Renal pelvis (tissue), 12 donors: ENCODE measurements at places on chromosomes 3 and 15. TPM values are rescaled to one million over a fixed set of nuclear protein-coding genes. Genes with fewer than 3 reads are reported as not detected.

DNA sequence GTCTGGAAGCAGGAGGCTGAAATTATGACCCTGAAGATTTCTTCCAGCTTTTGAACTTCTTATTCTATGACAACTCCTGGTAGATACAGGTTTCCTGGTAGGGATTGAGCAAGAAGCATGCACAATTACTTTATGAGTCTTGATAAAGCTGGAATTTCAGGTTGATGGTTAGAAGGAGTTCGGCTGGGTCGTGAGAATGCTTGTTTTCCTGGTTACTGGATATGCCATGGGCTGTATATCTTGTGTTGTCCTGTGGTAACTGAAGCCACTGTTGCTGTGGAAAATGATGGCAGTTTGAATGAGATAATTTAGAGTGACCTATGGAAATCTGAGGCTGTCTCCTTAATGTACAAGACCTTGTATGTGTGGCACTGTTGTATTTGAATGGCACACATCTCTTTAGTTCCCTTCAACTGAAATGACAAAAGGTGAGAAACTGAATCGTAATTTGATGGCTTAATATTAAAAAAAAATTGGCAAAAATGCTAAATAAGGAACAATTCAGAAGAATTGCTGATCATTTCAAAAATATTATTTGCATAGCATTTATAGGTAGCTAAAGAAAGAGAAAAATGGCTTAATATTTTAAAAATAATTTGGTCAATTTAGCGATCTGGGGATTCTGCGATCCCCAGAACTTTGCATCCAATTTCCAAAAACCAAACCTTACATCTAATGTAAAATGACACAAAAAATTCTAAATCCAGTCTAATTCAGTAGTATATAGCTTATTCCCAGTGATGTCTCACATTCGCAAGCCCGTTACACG, 1.1 kb upstream of the UBE2E1 start:
- peak; percentile 71 for DNase-seq

DNA sequence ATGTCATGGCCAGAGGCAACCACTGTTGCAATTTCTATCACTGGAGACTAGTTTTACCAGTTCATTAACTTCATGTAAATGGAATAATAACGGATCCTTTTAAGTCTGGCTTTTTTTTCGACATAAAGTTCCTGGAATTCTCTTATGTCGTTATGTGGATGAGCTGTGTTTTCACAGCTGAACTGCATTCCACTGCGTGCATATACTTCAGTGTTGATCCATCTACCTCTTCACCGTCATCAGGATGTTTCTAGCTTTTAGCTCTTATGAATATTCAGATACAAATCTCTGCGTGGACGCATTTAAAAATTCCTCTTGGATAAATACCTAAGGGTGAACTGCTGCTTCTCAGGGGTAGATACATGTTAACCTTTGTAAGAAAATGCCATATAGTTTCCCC, 15.6 kb upstream of the CYFIP1 start:
- DNase-seq = no peak

DNA sequence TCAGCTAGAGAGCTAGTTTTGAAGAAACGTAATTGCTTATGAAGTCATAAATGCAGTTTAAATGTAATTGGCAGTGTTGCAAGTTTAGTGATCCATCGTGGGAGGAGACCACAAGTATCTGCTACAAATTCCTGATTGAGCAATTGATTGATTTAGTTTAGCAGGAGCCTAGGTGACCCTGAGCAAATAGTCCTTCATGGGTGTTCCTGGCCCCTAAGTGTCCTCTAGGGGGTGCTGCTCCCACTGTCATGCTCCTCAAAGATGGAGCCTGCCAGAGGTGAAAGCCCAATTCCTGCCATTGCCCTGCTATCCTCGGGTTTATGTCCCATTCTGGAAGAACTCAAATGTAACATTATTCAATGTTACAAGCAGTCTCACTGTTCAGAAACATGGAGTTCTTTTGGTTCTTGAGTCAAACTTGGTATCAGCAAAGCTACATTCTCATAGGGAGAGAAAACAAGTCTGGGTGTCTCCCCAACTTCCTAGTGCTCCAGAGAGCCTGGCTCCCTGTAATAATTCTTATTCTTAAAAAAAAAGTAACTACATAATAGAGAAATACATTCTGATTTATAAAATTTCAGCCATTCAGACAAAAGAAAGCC, 29.8 kb upstream of the SENP5 start:
- no peak for DNase-seq

DNA sequence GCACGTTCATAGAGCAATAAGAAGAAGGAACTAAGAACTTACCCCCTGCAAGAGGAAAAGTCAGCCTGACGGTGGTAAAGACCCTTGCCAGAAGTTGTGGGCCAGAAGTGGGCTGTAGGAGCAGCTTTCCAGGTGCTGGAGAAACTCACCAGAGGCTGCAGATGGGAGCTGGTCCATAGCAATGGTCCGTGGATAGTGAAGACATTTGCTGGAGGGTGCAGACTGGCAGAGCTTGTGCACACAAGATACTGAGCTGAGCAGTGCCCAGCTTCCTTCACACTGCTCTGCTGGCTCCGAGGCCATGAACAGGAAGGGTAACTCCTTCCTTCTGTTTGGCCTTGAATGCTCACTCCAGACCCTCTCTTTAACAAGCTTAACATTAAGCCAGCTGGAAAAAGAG, 149.8 kb upstream of the BNIP2 start:
- no peak for DNase-seq

- DNase-seq = peak; percentile 30
These were observed 579 bp upstream of the UBE3A start for GRCh38 chr15:25439369-25439836.

DNA sequence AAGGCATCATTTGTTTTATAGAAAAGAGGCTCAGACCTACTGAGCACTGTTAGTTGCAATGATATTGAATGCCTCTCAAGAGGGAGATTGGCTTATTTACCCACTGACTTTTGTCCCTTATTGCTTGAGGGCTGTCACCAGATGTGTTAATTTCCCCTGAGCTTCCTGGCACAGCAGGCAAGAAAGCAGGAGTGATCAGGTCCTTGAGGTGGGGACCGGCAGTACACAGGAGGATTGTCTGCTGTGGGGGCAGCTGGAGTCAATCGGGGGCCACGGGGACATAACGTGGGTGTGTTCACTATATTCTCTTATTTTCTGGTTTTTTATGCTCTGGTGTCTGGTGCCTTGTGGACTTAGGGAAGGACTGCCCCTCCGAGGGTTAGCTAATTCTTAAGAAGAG, 44.6 kb downstream of the GASK1A start:
- no peak for DNase-seq

Gene STRA6
- 35.0 TPM for polyA plus RNA-seq

Gene SPINK8
- polyA plus RNA-seq = 0.95 TPM

Gene ACTC1
- polyA plus RNA-seq = 1.1 TPM

Gene LARP6
- polyA plus RNA-seq = 19.1 TPM
